ENCODE measurements at places on chromosomes 16 and 17.

DNA sequence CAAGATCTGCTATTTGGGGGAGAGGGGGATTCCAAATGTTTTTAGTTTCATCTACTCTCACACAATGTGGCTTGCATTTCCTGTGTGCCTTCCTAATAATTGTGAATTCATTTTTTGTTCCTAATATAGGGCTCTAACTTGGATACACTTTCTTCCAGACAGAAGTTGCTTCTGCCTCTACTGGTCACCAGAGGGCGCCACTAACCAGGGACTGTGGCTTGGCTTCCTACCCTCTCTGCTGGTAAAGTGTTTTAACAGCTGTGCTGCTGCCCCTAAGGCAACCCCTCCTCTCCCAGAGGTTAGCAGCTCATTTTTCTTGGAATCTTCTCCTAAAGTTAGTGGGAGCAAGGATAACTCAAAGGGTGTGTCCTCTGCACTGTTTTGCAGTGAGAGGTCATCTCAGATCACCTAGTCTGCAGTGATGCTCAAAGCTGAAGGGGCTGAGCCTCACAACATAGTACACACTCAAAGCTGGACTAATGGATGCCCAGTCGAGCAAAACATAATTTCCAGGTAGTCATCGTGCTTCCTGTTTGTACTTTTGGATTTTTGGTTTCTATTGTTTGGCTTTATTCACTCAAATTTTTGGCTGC, 5.0 kb upstream of the PRSS54 start:
- DNase-seq = peak; percentile 30

- no peak for DNase-seq
These were observed 24.4 kb downstream of the LAT start for GRCh38 chr16:29009050-29009837.

DNA sequence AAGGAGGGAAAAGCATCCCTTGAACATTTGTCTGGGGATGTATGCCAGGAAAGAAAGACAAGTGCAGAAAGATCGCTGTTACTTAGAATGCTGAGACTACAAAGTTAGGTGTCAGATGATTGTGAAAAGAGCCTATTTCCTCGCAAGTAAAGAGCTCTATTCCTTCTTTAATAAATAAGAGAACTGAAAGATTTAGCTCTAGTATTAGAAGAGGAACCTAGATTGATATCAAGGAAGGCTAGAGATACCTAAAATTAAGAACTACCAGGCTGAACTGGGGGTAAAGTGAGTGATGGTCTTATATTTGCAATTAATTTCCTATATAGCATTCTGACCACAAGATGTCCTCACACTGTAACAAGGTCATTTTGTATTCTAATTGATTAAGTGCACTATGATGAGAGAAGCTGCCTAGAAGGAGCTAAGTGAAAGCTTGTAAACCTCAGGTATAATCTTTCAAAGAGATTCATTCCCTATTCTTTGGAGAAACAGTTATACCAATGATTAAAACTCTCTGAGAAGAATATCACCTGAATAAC, 62.3 kb downstream of the SSH2 start:
- no peak for DNase-seq

DNA sequence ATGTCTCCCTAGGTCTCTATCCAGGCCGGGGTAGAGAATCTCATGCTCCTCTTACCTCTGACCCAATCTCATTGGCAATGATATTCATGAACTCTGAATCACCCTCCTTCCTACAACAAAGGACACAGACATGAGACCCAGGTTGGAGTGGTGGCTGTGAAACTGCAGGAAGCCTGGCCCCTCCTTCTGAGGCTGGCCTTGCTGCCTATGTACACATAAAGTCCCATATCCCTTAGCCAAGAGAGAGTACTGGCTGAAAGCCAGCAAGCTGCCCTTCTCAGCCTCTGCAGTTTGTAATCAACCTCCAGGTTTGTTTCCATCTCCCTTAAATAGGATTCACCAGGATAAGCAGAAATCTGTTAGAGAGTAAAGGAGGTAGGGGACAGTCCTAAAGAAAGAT, 10.6 kb downstream of the AARSD1 start:
- DNase-seq = no peak

DNA sequence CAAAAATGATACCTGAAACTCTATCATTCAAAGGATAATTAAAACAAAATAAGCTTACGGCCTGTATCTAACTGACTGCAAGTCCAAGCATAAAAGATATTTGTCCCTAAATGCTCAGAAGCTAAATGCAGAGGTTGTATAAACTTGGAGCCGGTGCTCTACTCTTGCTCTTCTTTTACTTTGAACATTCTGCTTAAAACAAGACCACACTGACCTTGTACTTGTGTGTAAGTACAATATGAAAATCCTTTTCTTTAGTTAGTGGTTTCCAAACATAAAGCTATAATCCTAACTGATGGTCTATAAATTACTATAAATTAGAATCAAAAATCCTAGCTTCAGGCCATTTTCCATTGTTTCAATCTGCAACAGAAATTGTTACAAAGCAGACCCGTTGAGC, 74.6 kb downstream of the SPAG9 start:
- no peak for DNase-seq

DNA sequence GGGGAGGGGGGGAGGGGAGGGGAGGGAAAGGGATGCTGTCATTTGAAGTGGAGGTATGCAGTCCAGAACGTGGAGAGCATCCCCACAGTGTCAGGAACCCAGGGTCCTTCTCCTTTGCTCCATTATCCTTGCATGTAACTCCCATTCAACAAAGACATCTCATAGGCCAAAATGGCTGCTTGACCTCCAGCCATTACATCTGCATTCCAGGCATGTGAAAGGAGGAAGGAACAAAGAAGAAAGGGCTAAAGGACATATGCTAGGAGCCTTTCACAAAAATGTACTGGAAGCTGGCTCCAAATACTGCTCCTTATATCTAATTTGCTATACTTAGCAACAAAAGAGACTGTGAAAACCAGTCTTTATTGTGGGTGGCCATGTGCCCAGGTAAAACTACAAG, 87.0 kb upstream of the CRHR1 start:
- DNase-seq = no peak

DNA sequence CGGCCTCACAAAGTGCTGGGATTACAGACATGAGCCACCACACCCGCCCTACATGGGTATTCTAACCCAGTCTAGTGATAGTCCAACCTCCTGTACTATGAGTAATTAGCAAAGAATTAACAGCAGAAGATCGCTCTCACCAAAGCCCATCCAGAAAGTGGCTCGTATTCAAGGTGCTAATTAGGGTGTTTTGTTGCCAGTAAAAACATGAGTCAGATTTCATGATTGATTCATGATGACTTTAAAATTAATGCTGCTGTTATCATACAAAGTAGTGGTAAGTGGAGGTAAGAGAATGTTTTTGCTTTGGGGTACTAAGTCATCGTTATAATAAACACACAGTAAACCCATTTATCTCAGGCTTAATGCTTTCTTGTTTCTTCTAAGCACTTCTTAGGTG, 428.8 kb downstream of the WWOX start:
- DNase-seq = no peak

DNA sequence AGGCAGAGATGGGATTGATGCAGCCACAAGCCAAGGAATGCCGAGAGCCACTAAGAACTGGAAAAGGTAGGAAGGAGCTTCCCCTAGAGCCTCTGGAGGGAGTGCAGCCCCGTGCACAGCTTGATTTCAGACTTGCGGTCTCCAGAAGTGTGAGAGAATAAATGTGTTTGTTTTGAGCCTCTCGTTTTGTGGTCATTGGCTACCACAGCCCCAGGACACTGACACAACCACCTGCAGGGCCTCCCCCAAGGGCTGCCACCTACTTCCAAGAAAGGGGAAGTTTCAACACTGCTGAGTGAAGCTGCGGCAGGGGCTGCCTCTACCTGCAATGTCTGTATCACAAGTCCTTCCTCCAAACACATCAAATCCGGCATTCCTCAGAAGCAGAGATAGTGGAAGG, 346.9 kb downstream of the C16orf95 start:
- no peak for DNase-seq

Measured in nephron progenitor cell (in vitro differentiated cells).